ENCODE measurements at places on chromosomes 4 and X.

DNA sequence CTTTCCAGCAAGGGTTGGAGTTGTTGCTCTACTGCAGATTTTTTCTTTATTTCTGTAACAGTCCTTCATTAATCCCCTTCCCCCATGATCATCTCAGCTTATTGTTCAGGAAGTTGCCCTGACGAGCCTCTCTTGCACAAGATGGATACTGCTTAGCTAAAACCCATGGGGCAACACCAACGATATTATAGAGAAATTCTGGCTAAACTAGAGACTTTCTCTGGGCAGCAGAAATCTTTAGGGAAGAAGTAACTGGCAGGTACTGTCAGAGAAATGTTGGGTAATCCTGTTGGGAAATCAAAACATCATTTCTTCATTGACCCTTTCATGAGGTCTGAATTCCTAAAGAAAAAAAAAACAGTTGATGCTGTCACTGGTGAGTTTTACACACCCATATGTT lies 921.3 kb downstream of the NLGN4X start:
- no peak for DNase-seq

GRCh38 chrX:39299615-39300014 lies 498.4 kb downstream of the MID1IP1 start:
- no peak for DNase-seq

- DNase-seq, result no peak
These were observed 23.0 kb upstream of the CCDC149 start for GRCh38 chr4:24935856-24936255.

- no peak for DNase-seq
These were observed 4.3 kb downstream of the CXCL9 start for GRCh38 chr4:76003035-76003434.

DNA sequence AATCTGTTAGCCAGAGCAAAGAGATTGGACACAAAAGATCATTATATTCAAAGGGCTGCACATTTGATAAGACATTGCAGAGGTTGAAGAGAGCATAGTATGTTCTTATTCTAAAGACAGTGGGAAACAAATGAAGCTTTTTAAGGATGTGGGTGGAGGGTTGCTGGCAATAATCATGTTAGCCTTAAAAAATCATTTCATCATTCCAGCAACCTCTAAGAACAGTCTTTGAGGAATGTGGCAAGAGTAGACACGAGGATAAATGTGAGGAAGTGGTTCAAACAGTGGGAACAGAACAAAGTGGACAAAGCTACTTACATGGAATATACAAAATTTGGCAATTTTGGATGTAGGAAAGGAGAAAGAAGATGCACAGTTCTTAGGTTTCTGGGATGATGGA lies 167.3 kb upstream of the SPRY1 start:
- no peak for DNase-seq

- no peak for DNase-seq
These were observed 193.0 kb upstream of the PPP3CA start for GRCh38 chr4:101540336-101540735.

GRCh38 chr4:77014256-77014655 lies 61.5 kb downstream of the CCNI start:
- DNase-seq, result no peak

- DNase-seq, result no peak
These were observed 17.5 kb upstream of the FAM241A start for GRCh38 chr4:112127803-112128202.

GRCh38 chr4:32841217-32841616 lies 2121.0 kb downstream of the PCDH7 start:
- no peak for DNase-seq

DNA sequence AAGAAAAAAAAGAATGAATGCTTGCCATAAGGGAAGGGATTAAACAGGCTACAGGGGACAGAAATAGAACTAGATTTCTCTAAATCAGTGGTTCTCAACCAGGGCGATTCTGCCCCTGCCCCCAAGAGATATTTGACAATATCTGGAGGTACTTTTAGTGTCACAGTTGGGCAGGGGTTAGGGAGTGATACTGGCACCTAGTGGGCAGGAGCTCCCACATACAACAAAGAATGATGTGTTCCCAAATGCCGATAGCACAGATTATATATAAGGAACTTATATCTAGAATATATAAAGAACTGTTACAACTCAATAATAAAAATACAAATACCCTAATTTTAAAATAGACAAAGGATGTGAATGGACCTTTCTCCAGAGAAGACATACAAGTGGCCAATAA lies 14.7 kb downstream of the S100G start:
- DNase-seq, result no peak
